SK-N-SH (cell line): ENCODE measurements at places on chromosomes 12 and 14.

DNA sequence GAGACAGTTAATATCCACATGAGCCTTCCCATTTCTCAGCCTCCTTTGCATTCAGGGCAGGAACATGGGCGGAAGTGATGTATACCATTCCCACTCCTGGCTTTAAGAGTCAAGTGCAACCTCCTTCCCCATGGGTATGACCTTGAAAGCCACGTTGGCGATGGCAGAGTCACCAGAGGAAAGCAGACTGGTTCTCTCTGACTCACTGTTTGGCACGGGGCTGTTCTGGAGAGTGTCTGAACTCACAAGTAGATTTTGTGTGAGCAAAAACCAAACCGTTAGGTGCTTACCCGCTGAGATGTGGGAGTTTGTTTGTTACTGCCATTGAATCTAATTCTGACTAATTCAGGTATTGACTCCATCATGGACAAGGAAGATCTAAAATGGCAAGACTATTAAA, 36.7 kb upstream of the PZP start:
- no peak for DNase-seq

DNA sequence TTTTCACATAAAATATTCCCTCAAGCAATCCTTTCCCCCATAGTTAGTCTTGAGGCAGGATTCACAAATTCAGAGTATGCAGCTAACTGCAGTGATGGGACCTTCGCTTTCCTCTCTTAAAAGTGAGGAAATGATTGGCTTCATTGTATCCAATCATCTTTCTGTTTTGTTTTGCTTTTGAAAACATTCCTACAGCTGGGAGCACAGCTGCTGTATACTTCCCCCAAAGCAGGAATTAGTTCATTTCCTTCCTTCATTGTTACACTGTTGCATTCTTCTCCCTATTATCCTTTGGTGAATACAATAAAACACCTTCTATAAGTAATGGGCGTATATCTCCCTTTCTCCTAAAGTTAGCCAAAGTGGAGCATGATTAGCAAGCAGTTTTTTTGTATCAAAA, 9.4 kb upstream of the GAS2L3 start:
- DNase-seq = no peak

GRCh38 chr12:111152561-111152960, 216.3 kb downstream of the PHETA1 start:
- no peak for DNase-seq

GRCh38 chr12:92042791-92043531, 102.7 kb downstream of the BTG1 start:
- DNase-seq = no peak

GRCh38 chr14:95727056-95727700, 13.3 kb upstream of the TCL1A start:
- DNase-seq = no peak

GRCh38 chr14:69370061-69370460, 28.0 kb downstream of the ERH start:
- no peak for DNase-seq

GRCh38 chr14:102878970-102879460, 43.4 kb upstream of the AMN start:
- DNase-seq = no peak
